ENCODE measurements at places on chromosomes 3 and 15.

DNA sequence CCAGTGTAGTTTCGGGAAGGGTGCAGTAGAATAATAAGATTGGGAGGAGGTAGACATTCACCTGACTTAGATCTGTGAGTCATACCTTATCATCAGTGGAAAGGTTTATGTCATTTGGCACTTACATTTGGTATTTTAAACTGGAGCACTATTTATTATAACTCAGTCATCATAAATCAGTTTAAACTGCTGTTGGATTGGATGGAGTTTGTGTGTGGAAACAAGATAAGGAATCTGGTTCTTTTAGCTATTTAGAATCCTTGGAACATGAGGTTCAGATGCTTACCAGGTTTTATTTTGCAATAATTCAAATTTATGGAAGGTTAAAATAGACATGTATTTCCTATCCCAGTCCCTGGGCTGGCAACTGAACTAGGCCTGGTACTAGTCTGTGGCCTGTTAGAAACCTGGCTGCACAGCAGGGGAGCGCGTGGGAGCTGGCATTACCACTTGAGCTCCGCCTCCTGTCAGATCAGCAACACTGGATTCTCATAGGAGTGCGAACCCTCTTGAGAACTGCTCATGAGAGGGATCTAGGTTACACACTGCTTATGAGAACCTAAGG, 34.5 kb downstream of the ZFAND6 start:
- DNase-seq, result no peak

GRCh38 chr3:54863786-54864185, 64.1 kb downstream of the LRTM1 start:
- DNase-seq, result no peak

DNA sequence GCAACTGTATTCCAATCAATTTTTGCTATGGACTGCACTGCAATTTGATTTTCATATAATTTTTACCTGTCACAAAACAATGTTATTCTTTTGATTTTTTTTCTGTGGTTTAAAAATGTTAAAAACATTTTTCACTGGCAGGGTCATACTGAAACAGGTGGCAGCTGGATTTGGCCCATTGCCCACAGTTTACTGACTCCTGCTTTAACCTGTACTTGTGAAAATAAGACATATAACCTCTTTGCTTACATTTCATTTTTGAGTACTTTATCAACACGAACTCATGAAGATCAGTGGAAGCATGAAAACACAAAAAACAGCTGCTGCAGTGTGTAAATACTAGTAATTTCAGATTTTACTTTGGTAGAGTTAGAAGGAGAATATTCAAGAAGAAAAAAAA, 313.1 kb downstream of the WDR72 start:
- DNase-seq, result no peak

DNA sequence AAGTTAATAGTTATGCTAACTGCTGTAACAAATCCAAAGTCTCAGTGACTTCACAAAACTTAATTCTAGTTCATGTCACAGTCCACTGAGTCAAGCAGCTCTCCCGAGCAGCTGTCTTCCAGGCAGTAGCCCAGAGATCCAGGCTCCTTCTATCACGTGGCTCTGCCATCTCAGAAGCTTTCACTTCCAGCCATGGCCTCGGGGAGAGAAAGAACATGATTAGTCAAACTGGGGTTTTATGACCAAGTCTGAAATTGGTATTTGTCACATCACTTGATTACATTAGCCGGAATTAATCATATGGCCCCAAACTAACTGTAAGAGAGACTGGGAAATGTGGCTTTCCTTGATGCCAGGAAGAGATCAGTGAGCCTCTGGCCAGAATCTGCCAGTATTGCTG, 70.2 kb upstream of the DGKG start:
- DNase-seq, result no peak

- no peak for DNase-seq
Measured at GRCh38 chr15:73249499-73249898, 119.3 kb downstream of the HCN4 start.

- no peak for DNase-seq
Measured at GRCh38 chr3:42476225-42477125, 26.0 kb upstream of the VIPR1 start.

- DNase-seq, result no peak
Measured at GRCh38 chr3:14879211-14879874, 60.6 kb downstream of the FGD5 start.

DNA sequence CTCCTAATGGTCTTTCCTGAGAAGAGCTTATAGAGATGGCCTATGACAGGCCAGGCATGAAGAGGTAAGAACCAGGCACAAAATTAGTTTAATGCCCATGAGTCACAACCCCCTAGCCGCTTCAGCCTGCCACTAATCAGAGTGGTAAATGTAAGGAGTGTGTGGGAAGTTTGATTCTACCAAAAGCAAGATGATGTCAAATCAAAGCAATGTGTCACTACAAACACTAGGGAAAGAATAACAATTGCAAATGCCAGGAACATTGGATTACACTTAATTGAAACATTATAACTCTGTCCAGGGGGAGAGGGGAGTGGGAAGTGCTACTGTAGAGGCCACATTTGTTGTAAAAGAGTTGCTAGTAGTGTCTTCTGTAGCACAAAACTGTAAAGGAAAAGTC, 596.6 kb upstream of the AGTR1 start:
- no peak for DNase-seq

GRCh38 chr15:59300618-59301139, 72.0 kb downstream of the MYO1E start:
- no peak for DNase-seq

- DNase-seq, result no peak
Measured at GRCh38 chr3:149934524-149934923, 36.2 kb downstream of the PFN2 start.

- DNase-seq, result no peak
Measured at GRCh38 chr15:98649472-98650416, 1.4 kb downstream of the IGF1R start.

DNA sequence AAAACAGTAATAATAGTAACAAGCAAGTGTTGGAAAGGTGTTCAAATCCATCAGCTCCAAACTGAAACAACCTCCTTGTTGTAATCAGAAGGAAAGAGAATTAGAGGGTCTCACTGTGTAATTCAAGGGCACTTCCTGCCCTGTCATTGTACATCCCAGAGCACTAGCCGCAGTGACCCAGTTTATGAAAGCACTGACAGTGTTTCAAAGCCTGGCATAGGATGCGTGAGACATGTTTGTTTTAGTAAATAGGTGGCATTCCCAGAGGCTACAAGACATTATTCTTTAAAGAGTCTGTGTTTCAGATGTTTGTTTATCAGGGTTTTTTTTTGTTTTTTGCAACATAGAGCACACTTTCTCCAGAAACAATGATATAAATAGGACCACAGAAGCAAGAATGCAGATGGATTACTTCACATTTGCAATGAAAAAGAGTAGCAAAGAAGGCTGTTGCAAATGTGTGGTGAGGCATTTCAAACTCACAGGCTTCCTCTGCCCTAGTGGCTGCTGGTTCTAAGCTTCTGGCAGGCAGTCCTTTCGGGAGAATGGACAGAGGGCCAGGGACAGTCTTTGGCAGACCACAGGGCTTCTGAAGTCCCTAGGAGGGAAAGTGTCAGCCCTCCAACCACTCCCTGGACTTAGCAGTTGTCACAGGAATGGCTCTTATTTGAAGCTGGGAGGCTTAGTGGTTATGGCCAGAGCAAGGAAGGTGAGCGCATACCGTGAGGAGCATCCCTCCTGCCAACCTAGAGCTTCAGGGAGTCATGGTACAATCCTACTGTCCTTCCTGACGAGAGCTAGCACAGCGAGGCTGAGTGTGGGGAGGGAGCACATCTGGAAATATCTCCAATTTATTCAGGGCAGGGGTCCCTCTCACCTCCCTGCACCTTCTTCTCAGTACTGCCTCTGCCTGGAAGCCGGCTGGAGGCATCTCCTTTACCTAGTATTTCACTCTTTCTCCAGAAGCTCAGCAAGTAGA, 31.4 kb upstream of the TIPARP start:
- DNase-seq, result no peak

DNA sequence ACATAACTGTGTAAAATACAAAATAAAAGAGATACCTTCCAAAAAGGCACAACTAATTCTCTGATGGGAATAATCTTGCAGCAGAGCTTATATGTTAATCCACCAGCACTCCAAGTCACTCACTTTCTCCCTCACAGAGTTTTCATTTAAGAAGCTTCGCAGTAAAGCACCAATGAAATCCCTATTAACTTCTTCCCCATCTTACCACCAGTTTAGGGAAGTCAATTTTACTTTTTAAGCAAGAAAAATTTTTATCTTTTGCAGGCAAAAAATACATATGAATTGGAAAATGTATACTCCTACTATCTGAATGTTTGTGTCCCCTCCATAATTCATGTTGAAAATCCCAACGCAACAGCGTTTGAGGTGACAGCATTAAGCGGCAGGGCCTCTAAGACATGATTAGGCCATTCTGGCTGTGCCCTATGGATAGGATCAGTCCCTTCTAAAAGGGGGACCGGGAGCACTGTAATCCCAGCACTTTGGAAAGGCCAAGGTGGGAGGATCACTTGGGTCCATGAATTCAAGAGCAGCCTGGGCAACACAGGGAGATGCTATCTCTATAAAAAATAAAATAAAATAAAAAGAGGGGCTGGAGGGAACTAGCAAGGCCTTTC, 435.8 kb downstream of the SHQ1 start:
- no peak for DNase-seq

DNA sequence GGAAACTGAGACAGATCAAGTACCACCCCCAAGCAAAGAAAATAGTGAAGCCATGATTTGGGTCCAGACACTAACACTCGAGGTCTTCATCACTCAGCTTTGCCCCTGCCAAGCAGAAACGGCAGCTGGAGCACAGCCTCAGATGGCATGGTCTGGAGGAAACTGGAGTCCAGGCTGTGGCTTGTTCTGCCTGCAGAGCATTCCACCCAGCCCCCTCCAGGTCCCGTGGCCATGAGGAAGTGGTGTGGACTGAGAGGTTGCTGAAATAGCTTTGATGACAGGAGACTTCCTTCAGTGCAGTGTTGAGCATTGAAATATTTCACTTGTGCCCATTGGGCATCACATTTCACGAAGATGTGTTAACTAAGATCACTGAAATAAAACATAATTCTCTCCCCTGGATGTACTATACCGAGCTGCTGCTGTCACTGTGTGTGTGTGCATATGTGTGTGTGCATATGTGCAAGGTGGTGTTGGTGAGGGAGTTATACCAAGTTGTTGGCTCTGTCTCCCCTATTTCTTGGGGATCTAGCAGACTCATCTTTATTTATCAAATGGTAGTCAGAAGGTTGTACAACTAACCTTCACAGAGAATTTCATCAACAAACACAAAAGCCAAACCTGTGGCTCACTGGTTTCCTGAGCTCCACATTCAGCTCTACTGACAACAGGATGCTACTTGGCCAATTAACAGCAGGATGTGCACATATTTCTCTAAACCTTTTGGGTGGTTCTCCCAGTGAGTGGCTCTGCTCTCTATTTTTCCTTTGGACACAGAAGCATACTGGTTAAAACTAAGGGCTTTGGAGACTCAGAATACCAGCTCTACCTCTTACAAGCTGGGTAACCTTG, 660.1 kb upstream of the CFAP20DC start:
- DNase-seq, result no peak

DNA sequence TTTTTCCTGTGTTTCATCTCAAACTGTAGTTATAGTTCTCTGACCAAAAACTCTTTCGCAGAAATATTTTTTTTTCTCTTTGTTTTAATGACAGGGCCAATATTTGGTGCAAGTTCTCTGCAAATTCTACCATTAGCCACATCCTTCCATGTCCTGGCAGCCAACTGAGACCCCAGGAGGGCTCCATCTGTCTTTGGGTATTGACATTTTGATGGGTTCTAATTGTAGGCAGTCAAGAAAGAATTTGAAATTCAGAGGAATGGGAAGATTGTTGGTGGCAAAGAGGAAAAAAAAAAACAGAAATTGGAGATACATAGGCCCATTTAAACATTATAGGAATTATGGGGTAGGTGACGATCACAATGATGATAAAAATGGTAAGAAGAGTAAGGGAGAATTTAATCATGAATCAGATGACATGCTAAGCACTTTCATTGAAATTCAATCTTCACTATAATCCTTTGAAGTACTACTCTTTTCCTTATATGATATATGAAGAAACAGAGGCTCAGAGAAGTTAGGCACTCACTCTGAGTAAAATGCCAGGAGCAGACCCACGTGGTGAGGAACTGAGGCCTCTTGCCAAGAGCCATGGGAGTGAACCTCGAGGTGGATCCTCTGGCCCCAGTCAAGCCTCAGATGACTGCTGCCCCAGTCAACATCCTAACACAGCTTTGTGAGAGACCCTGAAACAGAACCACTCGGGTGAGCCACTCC, 151.4 kb downstream of the PDZRN3 start:
- no peak for DNase-seq

GRCh38 chr15:67184208-67184925, 70.1 kb downstream of the AAGAB start:
- DNase-seq, result no peak

DNA sequence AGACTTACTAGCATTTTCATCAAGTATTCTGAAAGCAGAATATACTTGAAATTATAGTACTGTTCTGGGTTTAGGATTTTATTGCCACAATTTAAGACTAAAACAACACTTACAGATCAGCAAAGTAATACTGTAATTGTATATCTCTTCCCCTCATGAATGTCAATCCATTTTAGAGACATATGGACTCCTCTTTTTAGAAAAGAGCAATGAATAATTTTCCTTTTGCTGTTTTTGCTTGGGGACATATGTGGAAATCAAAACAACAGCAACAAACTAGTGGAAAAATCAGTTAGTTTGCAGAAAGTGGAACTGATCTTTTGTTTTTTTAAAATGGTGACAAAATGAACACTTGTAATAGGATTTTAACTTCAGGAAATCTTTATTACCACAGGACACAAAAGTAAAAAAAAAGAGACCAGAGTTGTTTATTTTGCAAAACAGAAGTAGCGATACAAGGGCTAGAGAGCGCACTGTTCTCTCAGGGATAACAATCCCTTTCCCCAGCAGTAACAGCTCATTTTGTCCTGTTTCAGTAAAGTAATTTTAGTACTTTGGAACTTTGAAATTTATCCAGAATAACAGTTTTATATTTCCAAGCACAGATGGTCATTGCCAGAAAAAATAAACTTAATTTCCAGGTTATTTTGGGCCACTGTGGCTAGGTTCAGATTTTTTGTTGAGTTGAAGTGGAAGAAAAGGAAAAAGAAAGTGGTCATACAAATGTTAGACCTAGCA, 17.1 kb downstream of the LEKR1 start:
- DNase-seq, result no peak

DNA sequence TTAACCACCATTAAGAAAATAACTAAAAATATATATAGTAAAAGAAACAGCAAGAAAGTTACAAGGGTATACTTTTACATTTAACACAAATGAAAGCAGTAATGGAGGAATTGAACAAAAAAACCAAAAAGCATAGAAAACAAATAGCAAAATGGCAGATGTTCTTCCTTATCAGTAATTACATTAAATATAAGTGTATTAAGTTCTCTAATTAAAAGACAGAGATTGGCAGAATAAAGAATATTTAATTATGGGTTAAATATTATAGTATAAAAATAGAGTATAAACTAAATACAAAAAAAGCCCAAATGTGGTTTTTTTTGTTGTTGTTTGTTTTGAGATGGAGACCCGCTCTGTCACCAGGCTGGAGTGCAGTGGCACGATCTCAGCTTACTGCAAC, 20.5 kb downstream of the EHHADH start:
- DNase-seq, result no peak

DNA sequence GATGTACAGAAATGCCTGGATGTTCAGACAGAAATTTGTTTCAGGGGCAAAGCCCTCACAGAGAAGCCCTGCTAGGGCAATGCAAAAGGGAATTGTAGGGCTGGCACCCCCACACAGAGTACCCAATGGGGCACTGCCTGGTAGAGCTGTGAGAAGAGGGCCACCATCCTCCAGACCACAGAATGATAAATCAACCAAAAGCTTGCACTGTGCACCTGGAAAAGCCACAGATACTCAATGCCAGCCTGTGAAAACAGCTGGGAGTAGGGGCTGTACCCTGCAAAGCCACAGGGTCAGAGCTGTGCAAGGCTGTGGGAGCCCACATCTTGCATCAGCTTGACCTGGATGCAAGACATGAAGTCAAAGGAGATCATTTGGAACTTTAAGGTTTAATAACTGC, 477.9 kb upstream of the NECTIN3 start:
- DNase-seq, result no peak
